Hepatic stellate cell (primary cell): ENCODE measurements at places on chromosomes 1 and 21.

DNA sequence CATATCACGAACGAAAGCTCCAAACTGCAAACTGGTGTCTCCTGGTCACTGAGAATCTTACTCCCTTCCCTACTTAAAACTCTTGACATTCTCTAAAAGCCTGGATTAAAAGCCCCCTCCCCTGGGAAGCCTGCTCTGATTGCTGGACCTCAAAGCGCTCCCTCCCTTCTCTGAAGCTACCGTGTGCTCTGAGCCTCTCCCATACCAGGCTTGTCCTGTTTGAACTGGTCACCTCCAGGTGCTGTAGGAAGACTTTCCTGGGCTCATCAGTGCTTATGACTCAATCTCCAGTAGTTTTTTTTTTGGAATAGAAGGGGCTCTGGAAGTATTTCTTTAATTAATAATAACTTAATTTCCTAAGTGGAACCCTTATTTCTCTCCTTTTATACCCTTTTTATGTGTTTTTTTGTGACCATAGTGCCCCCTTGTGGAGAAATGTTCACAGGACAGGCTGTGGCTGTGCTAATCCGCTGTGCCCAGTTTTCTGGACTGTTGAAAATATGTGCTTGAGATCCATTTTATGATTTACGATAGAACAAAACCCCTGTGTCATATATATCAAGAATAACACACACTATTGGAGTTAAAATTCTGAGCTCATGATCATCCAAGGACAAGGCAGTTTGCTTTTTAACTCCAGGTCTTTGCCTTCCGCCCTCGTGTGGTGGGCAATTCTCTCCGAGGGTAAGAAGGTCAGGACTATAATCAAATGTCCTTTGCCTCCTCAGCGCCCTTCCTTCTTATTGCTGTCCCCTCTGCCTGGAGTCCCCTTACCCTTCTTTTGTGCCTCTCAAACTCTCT, 16.9 kb downstream of the MTARC1 start:
- DNase-seq, result peak; percentile 47

GRCh38 chr1:87872692-87873091, 544.0 kb downstream of the LMO4 start:
- no peak for DNase-seq

DNA sequence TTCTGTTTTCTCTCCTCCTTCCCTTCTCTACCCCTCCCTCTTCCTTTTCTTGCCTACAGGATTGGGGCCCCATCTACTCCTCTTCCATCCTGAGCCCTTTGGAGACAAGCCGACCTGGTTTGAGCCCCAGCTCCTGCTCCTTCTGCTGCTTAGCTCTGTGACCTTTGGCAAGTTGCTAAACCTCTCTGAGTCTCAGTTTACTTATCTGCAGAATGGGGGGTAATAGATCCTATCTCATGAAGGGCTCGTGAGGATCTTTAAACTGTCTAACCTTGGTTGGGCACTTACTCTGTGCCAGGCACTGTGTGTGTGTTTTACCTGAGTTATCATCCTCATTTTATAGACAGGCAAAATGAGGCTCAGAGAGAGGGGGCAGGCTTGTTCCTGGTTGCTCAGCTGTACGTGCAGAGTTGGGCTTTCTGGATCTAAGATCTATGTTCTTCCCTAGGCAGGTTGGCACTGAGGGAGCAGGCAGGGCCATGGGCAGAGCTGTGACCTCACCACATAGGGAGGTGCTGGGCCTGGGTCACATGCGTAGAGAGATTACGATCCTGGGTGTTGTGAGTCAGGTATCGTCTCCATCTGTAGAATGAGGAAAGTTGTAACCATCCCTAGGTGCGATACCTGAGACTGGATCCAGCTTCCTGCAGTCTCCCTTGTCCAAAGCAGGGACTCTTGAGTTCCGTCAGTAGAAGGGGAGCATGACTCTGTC, 58.5 kb downstream of the FOXO6 start:
- DNase-seq, result no peak

GRCh38 chr1:6014130-6014999, 22.1 kb upstream of the NPHP4 start:
- no peak for DNase-seq

GRCh38 chr21:32548978-32549377, 36.3 kb downstream of the TCP10L start:
- no peak for DNase-seq

- no peak for DNase-seq
These were observed 120.7 kb upstream of the CSF3R start for GRCh38 chr1:36603461-36603860.

- DNase-seq, result peak; percentile 50
These were observed 20.8 kb upstream of the LAPTM5 start for GRCh38 chr1:30778154-30778978.

- DNase-seq, result no peak
These were observed 40.5 kb upstream of the SYT2 start for GRCh38 chr1:202750761-202751160.

DNA sequence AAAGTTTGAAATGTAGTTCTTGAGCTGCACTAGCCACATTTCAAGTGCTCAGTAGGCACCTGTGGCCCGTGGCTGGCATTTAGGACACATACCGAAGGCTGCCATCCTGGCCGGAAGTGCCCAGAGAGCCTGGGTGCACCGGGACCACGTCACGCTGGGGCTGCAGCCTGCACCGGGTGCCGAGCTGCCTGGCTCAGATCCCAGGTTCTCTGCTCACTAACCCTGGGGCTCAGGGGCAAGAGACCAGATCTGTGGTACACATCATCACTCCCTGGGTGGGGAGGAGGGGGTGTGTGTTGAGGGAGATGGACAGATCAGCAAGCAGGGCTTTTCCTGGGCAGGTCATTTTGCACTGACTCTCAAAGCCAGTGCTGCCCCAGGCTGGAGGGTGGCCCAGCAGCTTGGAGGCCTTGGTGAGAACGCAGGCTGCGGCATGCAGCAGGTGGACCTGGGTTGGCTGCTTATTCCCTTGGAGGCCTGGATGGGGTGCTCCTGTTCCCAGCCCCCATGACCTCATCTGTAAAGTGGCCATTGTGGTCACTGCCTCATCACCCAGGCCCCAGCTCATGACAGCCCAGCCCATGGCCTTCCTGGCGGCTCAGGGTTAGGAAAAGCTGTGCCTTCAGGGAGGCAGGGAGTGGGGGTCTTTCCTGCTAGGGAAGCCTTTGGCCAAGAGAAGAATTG, 23.6 kb downstream of the TMEM201 start:
- no peak for DNase-seq

- DNase-seq, result no peak
These were observed 11.2 kb downstream of the CD84 start for GRCh38 chr1:160567858-160568682.

GRCh38 chr1:228305721-228306152, 97.9 kb downstream of the OBSCN start:
- no peak for DNase-seq

- DNase-seq, result no peak
These were observed 43.3 kb downstream of the IARS2 start for GRCh38 chr1:220137019-220137786.

GRCh38 chr1:62309906-62310305, 9.3 kb downstream of the KANK4 start:
- DNase-seq, result no peak

DNA sequence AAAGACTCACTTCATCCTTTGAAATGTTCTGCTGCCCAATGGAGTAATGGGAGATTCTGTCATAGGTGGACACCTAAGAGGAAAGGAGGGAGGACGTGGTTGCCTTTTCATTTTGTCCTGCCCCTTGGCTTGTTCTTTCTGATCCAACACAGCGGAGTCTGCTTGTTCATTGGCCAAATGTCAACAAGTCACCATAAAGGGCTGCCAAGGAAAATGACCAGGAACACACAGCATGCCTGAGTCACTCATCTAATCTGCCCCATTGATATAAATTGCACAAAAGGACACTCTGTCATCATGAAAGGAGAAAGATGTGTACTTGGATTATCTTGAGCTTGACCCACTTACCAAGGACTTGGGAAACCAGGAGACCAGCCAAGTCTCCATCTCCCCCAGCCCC, 422.9 kb downstream of the SETD4 start:
- DNase-seq, result no peak

GRCh38 chr1:30762152-30762929, 4.8 kb upstream of the LAPTM5 start:
- no peak for DNase-seq

- no peak for DNase-seq
These were observed 2.8 kb downstream of the KCNJ9 start for GRCh38 chr1:160083968-160084770.

- no peak for DNase-seq
These were observed 39.2 kb downstream of the CSMD2 start for GRCh38 chr1:34125721-34126380.

- DNase-seq, result no peak
These were observed 403.2 kb upstream of the ADAMTS5 start for GRCh38 chr21:27369978-27370571.

DNA sequence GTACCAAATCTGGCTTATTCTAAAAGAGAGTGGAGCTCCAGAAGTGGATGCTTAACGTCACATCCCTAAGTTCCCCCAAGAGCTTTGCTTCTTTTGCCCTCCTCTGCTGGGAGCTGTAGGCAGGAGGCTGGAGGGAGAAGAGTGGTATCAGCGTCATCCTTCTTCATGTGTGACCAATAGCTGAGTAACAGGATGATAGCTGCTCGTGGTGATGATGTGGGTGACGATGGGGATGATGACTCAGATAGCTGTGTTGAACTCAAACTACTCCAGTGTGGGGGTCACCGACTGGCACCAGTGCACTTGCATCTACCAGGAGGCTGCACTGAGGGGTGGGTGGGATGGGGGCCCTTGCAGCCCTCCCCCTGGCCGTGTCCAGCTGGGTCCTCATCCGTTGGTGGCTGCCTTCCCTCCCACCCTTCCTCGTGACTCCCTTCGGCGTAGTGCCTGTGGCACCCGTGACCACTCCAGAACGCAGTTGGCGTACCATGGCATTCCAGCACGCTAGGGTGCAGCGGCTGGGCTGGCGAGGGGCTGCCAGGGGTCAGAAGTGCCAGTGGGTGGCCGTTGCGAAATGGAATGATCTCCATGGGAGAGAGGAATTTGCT, 1.1 kb downstream of the IGFN1 start:
- DNase-seq, result peak; percentile 87

DNA sequence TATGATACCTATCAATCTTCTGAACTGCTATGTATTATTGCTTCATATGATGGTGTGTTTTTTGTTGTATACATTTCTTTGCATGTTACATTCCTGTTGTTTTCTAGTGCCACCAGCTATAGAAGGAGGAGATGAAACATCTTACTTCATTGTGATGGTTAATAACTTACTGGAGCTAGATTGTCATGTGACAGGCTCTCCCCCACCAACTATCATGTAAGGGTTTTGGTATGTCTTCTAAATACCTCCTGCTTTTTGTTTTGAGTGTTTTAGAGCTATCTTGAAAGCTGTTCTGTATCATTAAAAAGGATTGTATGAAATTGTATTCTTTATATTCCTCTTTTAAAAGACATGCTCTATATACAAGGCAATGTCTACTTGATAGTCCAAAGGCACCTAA, 282.7 kb downstream of the HMCN1 start:
- DNase-seq, result no peak

DNA sequence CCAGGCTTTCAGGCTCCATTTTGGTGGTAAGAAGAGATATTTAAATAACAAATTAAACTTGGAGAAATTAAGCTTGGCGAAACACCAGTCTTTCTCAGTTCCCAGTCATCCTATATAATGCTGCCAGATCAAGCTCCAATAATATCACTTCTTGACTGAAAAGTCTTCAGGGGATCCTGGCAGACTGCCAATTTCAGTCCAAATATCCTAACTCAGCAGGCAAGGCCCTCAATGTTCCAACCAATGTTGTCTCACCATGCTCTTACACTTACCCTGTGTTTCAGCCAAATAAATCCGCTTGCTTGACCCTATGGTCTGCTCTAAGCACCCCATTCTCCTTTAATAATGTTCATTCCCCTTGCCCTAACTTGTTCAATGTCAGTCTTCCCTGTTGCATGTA, 39.9 kb upstream of the BCL10 start:
- DNase-seq, result no peak

DNA sequence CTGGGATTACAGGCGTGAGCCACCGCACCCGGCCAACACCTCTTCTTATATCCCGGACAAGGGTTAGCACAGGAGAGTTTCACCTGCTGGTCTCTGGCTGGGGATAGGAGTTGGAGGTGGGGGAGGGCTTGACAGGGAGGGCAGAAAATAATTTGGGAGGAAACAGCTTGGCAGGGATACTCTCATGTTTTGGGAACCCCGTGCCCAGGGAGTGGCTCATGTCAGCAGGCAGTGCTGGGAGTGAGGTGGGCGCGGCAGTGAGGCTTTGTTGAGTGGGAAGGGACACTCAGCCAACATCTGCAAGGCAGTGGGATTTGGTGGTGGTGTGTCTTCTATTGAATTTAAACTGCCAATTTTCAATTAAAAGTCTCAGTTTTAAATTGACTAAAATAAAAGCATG, 1.1 kb upstream of the THEM5 start:
- no peak for DNase-seq

- no peak for DNase-seq
These were observed 147.3 kb upstream of the CD34 start for GRCh38 chr1:208058267-208058666.

- no peak for DNase-seq
These were observed 32.1 kb downstream of the RGL1 start for GRCh38 chr1:183837062-183837461.

GRCh38 chr1:69283516-69283915, 284.2 kb upstream of the LRRC7 start:
- DNase-seq, result no peak
